Stimulated activated CD8-positive, alpha-beta memory T cell treated with anti-CD3 and anti-CD28 coated beads, Interleukin-12 subunit alpha, Interleukin-12 subunit beta, amount 100 ng/mL, for 1 hour (primary cell): ENCODE measurements at places on chromosomes 3 and 15.

GRCh38 chr3:134446800-134447199 is 39.0 kb downstream of the ANAPC13 start:
- DNase-seq, result no peak

GRCh38 chr3:29576181-29576580 is 295.3 kb downstream of the RBMS3 start:
- DNase-seq, result no peak

DNA sequence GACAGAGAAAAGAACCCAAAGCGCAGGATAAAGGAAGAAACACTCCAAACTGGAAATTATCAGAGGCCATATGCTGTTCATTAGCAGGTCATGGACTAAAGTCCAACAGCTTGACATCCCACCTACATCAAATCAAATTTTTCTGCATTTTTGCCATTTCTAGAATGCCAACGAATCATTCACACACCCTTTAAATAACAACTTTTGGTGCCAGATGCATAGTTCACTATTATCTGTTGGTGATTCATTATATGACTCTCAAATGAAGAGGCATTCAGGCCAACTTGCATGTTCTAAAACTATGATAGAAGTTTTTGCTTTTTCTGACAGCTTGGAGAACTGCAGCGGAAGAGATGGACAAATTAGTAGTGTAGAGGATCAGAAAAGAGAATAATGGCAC is 529.8 kb upstream of the NAALADL2 start:
- no peak for DNase-seq

DNA sequence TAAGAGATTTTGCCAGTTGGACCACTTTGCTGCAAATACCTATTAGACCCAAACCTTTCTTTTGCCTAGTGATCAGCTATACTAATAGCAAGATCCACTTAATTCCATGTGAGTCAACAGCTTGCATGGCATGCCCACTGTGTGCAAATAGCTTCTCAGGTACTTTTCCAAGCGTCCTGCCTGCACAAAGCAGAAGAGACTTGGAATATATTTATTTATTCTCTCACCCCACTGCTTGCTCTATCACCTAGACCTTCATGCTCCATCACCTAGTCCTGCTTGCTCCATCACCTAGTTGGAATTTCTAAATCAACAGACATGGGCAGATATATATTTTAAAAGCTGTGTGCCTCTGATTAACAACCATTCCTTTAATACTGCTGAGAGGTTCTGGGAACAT is 47.6 kb downstream of the MBNL1 start:
- no peak for DNase-seq

DNA sequence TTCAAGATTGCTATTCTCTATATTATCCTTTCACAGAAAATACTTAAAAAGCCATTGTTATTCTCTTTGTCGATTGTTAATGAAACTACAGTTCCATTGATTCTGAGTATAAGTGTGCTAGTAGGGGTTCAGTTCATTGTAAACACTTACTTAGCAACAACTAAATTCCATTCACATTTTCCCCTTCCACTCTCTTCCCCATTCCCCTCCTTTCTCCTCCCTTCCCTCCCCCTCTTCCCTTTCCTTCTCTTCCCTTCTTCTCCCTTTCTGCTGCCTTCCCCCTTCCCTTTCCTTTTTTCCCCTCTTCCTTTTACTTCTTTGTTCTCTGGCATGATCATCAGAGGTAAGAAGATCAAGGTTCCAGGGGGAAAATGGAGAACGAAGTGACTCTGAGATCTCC is 21.3 kb upstream of the RIOX2 start:
- no peak for DNase-seq

GRCh38 chr15:62165104-62165792 is at the start of gene C2CD4B:
Gene C2CD4B, minus strand, starts transcription at chr15:62165285. Its CDS starts 301 bp downstream, at chr15:62164984.
- no peak for DNase-seq

DNA sequence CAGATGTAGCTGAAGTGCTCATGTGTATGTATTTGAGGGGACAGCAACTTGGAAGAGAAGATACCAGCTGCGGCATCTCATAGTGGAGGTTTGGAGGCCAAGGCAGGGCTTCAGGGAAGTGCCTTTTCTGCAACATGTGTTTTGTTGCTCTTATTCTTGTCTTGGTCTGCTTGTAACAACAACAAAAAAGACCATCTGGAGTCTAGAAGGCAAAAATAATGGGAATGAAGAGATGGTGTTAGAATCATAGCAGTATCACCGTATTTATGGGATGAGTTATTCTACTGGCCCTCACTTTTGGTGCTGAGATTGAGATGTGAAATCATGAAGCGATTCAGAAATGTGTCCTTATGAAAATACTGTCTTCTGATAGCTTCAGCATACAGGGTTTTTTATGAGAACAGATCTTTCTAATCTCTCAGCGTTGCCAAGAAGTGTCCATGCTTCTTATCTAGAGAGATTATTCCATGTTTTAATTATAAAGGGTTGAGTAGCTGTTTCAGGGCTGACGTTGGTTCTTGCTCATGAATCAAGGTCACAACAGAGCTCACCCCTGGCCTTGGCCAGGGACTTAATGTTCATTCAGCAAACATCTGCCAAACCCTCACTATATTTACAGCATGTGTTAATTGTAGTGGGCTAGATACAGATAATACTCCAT is 58.0 kb downstream of the ITPR1 start:
- no peak for DNase-seq

GRCh38 chr15:40336744-40337122 is 4.0 kb downstream of the CCDC9B start:
- DNase-seq, result no peak

DNA sequence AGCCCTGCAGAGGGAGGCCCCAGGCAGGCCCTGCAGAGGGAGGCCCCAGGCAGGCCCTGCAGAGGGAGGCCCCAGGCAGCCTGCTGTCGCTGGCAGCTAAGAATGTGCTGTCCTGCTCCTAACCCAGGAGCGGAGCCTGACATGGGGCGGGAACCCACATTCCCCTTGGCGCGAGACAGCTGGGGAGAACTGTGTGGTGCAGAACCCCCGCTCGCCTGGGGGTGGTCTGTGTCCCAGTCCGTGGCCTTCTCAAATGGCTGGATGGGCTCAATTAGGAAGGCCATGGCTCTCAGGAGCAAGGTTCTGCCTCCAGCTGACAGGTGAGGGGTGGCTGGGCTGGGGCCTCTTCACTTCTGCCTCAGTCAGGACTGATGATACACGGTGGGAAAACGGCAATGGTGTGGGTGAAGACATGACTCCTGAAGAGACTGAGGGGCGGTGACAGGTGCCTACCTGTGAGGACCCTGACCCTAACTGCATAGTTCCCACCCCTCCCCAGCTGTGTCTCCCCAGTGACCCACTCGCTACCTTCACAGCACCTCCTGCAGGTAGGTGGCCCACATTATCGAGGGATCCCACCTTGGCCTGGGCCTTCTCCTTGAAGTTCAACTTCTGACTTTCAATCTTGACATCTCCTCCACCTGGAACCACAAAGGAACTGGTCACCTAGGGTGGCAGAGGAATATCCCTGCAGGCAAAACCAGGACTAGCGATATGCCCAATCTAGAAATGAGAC is 52.0 kb downstream of the DHX30 start:
- DNase-seq, result no peak

DNA sequence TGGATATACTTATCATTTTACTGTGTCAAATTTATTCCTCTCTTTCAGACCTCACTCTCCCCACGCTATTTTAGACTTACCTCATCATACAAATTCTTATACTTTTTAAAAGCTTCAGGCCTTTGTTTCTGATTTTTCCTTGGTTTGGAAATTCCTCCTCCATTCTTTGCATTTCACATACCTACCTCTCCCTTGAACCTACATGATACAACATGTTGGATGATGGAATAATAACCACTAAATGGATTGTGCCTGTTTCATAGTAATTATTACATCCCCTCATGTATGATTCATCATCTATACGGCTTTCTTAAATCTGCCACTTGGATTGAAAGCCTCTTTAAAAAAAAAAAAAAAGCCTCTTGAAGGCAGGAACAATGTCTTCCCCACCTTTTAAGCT is 24.6 kb downstream of the TRIP4 start:
- no peak for DNase-seq

- no peak for DNase-seq
Observed at GRCh38 chr3:37980462-37981347, 9.9 kb upstream of the VILL start.

GRCh38 chr3:127002195-127003174 is 19.6 kb downstream of the PLXNA1 start:
- DNase-seq, result no peak

DNA sequence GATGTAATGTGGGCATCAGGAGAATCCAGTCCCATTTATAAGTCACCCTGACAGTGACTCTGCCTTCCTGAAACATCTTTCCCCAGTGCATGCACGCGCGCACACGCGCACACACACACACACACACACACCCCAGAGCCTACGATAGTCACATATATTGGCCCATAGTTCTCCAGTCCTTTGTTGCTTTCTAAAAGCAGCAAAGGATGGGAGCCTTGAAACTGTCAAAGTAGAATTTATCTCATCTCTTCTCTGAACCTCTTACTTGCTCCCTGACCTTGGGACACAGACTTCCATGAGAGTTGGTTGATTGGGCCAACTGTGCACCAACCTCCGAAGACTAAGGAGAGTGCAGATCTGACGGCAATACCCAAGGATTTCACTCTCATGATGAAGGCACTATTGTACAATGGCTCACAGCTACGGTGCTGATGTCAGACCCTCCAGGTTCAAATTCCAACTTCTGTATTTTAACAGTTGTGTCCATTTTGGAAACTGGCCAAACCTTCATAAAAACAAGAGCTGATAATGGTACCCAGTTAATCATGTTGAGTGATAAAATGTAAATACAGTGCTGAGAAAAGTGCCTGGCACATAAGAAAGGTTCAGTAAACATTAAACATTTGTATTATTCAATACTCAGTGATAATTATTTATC is 8.3 kb downstream of the CPA3 start:
- DNase-seq, result no peak

- no peak for DNase-seq
Observed at GRCh38 chr15:61794881-61795280, 265.4 kb downstream of the VPS13C start.

DNA sequence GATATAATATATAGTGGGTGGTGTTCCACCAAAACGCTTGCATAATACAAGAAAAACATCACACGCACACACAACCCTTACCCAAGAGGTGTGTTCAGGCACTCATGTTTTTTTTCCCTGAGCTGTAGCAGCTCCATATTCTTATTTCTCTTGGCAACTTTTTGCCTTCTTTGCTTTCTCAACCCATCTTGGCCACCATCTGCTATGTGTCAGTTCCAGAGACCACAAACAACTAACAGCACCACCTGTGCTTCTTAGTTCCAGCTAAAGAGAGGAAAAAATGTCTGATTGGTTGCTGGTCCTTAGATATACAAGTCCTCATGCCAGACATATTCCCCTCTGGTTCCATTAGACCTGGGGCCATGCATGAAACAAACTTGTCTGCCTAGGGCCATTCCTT is 11.9 kb downstream of the ACTC1 start:
- no peak for DNase-seq

DNA sequence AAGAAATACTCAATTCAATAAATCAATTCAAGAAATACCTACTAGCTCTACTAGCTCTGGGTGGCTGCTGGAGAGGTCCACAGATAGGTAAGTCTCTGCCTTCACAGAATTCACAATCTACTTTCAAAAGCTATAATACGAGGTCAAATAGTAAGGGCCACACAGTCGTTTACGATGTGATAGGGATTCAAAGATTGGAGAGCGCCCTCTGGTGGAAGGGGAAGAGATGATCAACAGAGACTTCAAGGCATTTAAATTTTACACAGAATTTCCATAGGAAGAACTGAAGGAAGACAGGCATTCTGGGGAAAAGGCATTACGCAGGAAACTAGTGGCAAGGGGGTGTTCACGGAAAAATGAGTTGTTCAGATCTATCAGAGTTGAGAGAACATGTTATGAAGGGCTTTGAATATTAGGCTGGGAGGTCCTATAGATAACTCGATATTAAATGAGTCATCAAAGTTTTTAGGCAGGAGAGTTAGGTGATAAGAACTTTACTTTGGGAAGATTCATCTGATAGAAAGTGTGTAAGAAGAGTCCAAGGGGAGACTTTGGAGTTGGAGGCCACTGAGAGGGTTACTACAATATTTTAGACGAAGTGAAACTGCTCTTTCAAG is 128.8 kb downstream of the FRMD5 start:
- peak; percentile 40 for DNase-seq

DNA sequence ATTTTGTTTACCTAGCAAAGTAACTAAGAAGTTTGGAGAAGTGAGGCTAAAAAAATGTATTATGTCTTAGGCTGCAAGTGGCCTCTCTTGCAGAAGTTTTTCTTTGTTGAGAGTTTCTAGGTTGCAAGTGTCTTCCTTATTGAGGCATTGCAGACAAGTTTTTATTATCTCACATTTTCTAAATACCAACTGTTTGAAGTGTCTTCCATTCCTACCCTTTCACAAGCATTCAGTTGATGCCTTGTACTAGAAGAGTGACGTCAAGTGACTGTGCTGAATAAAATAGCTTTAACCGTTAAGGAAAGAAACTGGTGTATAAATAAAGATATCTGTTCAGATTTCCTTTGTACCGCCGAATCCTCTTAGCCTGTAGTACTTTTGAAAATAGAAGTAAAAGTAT is 123.3 kb downstream of the ALCAM start:
- DNase-seq, result no peak

DNA sequence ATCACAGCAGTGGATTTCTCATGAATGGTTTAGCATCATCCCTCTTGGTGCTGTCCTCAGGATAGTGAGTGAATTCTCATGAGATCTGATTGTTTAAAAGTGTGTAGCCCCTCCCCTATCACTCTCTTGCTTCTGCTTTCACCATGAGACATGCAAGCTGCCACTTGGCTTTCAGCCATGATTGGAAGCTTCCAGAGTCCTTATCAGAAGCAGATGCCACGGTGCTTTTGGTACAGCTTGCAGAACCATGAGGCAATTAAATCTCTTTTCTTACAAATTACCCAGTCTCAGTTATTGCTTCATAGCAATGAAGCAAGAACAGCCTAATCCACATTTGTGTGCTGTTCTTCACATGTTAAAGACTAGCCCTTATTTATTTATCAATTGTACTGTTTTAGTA is 495.2 kb upstream of the EPHA6 start:
- DNase-seq, result no peak

DNA sequence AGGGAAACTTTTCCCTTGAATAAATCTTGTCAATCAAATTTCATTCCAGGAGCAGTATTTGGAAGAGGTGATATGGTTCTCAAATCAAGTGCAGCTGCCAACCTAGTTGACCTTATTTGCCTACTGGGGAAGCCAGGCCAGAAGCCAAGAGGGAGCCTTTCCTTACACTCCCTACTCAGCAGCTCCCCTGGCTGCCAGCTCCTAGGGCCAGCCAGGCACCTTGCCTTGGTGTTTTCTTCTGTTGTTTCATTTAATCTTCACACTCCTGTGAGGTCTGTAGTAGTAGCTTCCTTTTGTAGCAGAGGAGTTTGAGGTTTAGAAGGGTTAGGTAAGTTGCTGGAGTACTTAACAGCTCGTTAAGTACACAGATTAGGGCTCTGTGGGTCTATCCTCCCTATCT is 22.6 kb downstream of the MKRN2OS start:
- DNase-seq, result no peak

DNA sequence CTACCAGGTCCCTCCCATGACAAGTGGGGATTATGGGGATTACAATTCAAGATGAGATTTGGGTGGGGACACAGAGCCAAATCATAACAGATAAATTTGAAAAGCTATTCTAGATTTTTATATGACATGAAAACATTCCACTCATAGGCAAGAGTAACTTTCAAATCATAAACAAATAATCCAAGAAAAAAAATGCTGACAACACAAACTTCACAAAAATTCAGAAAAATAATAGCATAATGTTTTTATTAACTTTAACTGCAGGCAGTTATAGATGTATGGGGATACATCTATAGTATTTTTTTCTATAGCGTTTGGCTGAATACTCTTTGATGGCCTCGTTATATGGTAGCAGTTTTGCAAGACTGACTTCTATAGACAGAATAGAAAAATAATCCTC is 243.1 kb downstream of the ADAMTSL3 start:
- DNase-seq, result no peak
